ENCODE measurements at places on chromosomes 16 and 17.

DNA sequence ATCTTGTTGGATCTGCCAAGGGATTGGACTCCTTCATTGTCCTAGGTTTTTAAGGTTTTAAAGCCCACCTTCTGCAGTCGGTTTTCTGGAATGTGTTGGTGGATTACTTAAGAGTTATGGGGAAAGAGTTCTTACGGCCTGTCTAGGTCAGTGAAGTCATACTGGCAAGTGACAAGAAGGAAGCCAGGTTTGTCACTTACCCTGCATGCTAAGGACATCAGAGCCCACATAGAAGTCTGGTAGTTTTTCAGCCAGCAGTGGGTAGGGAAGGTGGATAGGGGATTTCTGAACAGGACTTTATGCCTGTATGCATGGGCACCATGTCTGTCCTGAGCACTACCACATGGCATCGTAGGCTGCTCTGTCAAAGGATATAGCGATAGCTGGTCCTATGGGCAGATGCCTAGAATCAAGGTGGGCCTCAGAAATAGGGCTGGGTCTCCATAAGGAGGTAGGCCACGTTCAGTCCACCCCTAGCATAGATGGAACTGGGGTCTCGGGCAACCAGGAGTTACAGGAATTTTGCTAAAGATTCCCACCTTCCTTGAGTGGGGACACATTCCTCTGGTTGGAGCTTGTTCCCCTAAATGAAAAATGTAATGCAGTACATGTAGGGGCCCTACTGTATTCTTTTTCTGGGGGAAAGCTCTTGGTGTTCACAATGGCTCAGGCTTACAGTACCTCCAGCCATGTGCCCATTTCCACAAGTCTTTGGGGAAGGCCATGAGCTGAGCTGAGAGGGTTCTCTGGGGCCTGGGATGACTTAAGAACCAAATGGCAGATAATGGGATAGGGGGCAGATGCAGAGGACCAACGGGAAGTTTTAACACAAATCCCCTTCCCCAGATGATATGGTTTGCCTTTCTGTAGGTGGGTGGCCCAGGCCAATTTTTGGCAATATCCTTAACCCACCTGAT is 27.5 kb downstream of the TRPV2 start:
- no peak for DNase-seq

- DNase-seq = no peak
These were observed 21.1 kb downstream of the CPSF4L start for GRCh38 chr17:73240561-73240960.

DNA sequence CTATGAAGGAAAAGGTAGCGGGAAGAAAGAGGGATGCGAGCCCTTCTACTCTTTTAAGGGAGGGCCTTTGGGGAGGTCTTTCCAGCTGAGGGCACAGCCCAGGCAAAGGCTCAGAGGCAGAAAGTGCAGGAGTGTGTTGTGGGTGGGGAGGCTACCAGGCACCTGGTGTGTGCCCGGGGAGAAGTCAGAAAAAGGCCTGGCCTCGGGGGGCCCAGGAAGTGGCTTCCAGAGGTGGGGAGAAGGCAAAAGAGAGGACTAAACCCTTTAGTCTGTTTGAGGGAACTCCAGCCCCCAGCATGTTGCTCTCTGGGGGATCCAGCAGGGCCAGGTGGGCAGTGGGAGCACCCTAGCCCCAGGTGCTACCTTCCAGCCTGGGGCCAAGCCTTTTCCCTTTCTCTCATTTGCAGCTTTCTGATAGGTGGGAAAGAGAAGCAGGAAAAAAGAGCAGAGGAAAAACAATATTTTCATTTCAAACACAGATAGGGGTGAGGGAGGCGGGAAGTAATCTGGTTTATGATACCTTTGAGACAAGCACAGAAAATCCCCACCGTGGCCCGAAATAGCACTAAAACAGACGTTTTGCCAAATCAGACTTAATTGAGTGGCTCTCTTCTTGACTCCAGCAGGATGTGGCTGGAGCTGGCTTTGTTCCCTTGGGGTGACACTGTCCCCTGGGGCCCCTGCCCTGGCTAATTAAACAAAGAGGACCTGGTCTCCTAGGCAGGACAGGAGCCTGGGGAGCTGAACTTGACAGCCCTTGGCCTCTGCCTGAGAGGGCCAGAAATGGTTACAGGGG is 10.4 kb downstream of the RAI1 start:
- DNase-seq = no peak

- DNase-seq = no peak
These were observed 13.1 kb downstream of the KRT37 start for GRCh38 chr17:41411072-41411840.

- DNase-seq = no peak
These were observed 13.6 kb upstream of the WFDC1 start for GRCh38 chr16:84281074-84281473.

- no peak for DNase-seq
These were observed 44.4 kb downstream of the EEF2K start for GRCh38 chr16:22250522-22250921.

DNA sequence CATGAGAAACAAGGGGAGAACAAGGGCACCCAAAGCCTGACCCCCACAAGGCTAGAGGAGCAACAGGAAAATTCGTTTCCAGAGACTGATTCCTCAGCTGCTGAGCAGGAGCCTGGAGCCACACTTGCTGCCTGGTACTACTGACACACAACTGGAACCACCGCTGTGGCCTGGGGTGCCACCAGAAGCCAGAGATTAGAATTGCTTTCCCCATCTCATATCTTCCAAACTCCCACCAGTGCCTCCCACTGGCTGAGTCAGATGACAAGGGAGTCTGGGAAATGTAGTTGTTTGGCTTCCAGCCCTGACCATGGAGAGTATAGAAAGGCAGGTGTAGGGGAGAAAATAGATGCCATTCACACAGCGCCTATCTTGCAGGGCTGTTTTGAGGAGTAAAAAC is 4.1 kb upstream of the TMEM11 start:
- DNase-seq = no peak

- DNase-seq = no peak
These were observed 8.4 kb upstream of the SHCBP1 start for GRCh38 chr16:46629331-46630219.

DNA sequence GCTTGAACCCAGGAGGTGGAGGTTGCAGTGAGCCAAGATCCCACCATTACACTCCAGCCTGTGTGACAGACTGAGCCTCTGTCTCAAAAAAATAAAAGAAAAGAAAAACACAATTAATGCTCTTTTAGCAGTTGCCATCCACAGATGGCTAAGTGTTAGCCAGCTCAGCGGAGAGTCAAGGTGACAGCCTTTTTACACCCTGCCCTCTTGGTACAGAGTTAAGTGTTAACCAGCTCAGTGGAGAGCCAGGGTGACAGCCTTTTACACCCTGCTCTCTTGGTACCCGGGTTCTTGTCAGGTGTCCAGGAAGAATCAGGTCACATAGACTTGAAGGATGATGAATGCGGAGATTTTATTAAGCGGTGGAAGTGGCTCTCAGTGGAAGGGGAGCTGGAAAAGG is 7.8 kb upstream of the CD300LF start:
- DNase-seq = no peak

- no peak for DNase-seq
These were observed 36.7 kb downstream of the STAT5A start for GRCh38 chr17:42325026-42325425.

DNA sequence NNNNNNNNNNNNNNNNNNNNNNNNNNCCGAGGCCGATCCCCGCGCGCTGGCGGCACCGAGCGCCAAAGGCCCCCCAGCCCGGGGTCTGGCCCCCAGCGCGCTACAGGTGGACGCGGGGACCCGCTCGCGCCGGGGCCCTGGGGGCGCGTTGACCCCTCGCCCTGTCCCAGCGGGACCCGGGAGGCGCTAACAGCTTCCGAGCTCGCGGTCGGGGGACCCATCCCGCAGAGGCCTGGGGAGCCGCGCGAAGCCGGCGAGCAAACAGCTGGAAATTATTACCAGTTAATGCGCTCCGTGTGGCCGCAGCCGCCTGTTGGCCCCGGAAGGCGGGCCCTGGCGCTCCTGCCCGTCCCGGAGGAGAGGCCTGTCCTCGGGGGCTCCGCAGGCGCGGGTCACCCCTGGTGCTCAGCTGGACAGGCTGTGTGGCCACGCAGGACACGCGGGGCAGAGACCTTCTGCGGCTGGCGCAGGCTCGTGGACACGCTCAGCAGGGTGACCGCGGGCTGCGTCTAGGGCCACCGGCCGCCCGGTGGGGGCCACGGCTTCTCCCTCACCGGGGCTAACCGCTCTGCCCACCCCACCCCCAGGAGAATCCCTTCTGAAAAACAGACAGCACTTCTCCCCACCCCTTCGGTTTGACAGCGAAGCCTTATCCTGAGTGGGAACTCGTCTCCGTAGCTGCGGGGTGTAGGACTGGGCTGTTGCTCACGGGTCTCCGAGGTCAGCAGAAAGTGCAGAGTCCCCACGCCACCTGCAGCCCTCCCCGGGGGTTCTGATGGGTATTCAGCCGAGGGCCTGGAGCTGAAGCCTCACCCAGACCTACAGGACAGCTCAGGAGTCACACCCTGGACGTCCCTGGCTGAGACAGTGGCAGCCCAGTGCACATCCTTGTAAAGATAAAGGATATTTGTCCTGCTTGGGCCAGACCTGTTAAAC is 138.7 kb upstream of the RPH3AL start:
- no peak for DNase-seq

DNA sequence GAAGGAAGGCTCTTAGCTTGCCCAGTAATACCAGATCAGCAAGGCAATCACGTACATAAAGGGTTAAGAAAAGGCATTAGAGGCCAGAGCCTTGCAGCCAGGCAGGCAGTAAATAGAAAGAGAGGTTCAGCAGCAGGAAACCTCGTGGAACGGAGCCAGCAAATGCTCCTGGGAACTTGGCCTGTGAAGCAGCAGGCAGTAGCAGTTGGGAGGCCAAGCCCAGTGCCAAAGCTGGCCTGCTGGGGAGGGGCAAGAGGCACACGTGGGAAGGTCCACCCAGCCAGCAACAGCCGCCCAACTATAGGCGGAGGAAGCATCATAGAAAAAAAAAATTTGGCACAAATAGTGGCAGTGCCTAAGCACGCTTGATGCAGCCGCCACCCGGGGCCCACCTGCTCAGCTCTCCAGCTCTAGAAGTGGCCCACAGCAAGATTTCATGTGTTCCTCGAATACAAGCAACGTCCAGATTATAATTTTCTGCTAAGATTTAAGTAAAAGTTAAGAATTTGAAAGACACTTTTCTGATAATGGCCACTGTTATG is 2339.5 kb downstream of the TP53TG3F start:
- DNase-seq = no peak

- DNase-seq = no peak
These were observed 30.6 kb upstream of the ENDOV start for GRCh38 chr17:80384078-80384960.

DNA sequence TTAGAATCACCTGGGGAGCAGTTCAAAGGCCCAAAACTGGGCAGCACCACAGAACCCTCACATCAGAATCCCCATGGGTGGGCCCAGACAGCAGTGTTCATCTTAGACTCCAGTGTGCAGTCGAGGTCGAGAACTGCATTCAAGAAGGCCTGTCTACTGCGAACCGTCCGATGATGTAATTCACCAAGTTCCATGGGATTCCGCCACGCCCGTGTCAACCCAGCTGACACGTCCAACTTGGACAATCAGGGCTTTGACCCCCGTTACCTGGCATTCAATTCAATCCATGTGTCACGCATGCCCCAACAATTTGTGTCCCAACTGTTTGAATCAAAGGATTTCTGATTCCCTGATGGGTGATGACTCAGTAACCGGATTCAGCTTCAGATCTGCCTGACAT is 9.2 kb downstream of the HSBP1 start:
- no peak for DNase-seq

DNA sequence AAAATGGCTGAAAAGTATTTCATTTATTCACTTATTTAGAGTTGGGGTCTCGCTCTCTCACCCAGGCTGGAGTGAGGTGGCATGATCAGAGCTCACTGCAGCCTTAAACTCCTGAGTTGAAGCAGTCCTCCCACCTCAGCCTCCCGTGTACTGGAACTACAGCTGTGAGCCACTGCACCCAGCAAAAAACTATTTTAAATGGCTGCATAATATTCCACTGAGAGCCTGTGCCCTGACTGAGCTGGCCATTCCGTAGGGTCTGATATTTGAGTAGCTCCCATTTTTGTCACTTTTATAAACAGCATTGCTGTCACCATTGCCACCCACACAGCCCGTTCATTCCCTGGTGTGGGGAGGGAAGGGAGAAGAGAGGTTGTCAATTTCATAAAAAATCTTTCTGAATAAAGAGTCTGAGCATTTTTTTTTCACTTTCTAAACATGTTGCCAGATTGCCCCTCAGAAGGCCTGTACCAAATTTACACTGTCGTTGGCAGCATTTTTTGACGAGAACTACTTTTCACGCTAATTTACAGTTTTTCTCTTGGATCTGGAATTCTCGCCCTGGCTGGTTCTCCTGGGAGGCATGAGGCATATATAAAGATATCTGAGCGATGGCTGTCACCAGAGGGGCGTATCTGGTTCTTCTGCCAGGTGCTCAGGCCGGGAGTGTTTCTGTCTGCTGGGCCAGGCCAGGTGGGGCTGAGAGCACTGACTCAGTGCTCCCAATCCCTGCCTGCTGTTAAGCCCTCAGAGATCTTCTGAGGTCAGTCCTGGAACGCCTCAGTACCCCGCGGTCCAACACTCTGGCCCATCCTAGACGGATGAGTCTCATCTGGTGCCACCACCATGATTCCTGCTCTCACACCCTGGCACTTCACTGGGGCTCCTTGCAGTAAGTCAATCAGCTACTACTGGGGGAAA is 7.2 kb upstream of the KIFC3 start:
- no peak for DNase-seq

DNA sequence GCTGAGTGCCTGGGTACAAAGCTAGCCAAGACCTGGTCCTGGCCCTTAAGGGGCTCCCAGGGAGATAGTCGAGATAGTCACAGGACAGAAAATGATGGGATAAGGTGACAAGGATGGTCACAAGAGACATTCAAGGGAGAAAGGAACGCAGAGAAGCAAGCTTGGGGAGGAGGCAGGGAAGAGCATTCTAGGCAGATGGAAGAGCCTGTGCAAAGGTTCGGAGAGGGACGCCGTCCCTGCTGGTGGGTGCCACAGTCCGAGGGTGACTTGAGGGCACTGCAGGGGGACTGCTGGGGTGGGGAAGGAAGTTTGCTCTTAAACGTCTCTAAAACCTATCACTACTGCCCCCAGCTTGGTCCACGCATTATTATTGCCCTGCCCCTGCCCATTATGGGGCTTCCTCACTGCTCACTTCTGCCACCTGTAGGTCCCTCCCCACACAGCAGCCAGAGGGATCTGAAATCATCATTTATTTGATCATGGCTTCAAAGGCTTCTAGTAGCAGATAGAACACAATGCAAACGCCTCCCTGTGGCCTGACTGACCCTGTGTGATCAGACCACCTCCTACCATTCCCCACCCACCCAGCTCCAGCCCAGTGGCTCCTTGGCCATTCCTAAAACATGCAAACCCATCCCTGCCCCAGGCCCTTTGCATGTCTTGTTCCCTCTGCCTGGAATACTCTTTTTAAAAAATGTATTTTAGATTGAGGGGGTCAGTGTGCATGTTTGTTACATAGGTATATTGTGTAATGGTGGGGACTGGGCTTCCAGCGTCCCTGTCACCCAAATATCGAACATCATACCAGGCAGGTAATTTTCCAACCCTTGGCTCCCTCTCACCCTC is 60.3 kb downstream of the RMI2 start:
- DNase-seq = no peak

GRCh38 chr16:2008631-2009163 is 924 bp downstream of the ZNF598 start:
- DNase-seq = no peak
